ENCODE measurements at places on chromosomes 6 and 20.

DNA sequence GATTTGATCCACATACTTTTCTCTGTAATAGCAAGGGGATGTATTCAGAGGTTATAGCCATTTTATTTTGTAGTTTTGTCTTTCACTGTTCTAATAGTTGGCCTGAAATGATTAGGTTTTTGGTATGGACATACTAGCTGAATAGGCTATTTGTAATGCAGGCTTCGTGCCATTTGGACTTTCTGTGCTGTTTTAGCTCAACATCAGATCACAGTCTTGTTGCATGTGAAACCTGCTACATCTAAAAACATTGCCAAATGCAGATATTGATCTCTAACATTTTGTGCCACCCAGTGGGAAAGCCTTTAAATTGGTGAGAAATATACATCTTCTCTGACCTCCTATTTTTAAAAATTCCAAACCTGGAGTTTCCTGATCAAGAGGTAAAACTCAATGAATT is 157.5 kb upstream of the SCGN start:
- no peak for DNase-seq

DNA sequence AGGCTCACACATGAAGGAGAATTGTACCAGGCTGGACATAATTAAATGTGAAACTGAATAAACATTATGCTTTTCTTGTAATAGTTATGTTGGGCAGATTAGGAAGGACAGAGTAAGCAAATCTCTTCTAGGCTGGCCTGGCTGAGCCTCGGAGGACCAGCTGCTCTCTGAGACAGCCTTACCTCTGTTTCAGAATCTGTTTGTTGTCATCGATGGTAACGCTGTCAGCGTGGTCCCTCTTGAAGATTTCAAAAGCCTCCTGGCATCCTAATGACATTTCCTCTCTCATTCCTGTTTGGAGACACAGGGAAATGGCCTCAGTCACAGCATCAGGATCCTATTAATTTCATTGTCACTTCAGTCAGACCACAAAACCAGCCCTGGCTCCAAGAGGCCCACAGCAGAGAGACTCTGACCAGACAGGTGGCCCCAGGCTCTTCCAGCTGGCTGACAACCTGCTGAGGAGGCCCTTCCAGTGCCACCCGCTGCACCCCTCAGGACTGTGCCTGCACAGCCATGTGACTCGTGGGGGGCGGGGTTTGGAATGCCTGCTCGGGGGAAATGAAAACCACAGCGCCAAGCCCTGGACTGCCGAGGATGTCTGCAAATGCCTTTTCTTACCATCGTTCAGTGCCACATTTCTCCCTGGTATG is 108.5 kb upstream of the KCNK16 start:
- DNase-seq, result no peak

GRCh38 chr6:170461556-170462365 is 91.3 kb downstream of the PSMB1 start:
- no peak for DNase-seq

DNA sequence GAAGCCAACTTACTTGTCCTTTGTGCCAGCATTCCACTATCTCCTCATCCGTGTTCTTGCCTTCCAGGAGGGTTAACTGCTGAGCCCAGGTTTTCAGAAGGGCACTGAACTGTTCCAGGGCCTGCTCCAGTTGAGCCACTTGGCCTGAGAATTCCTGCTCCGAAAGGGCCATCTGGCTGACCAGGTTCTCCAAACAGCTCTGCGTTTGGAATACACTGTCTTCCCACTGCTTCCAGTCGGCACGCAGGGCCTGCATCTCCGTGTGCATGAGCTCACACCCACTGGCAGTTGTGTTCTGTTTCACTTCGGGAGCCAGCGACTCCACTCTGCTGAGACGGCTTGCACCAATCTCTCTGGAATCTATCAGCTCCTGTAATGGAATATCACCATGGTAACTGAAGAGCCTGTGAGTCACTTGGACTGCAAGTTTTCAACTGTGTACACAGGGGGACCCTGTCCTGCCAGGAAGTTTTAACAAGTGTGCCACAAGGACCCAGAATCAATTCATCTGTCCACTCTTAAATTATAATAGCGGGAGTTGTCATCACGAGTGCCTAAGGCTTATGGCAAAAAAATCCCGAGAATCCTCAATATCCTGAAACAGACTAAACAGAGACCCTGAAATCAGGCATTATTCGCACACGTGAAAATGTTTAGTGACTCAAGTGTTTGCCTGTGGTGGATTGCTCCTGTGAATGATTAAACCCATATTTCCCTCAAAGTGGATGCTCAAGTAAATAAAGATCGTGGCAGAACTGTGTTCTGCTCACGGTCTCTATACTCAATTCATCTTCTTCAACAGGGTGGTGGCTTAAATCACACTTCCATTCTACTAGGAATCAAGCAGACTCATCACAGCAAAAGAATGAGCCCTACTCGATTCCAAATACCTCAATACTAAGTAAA is 255.9 kb downstream of the SYNE1 start:
- DNase-seq, result peak; percentile 97

DNA sequence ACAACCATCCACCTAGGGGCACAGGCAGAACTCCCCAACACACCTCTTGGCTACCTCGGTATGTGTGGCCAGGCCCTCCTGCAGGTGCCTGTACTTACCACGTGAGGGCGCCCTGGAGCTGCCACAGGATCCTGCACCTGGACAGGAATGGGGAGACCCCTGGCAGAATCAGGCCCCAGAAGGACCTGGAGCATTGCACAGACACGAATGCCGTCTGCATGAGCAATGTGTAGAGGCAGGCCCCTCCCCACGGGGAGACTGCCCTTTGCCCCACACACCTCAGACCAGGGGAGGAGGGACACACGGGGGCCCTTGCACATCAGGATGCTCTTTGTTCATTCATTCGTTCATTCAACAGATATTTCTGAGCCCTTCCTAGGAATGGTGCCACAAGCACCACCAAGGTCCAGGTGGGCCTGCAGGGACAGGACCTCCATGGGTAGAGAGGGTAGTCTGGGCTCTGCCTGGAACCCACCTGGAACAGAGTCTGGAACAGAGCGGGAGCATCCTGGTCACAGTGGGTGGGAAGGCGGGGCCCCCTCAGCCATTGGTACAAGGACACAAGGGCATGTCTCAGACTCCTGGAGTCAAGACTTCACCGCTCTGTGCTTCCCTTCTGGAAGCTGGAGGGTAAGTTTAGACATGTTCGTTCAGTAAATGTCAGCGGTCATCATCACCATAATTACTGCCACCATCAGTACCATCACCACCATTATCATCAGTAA is 32.3 kb downstream of the YTHDF1 start:
- no peak for DNase-seq

DNA sequence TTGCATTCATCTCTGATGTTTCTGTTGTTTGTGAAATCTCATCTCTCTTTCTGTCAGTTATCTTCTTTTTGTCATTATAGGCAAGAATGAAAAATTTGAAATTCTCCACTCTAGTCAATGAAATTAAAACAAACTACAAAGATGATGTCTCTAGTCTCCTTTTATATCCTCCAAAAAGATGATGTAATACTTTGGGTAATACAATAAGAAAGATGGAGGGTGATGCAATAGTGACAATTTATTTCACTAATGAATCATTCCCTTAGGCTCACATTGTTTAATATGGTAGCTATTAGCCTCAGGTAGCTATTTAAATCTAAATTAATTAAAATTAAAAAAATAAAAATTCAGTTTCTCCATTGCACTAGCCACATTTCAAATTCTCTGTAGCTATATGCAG is 145.4 kb downstream of the UST start:
- no peak for DNase-seq

GRCh38 chr6:100479179-100480035 is 14.7 kb upstream of the SIM1 start:
- no peak for DNase-seq

DNA sequence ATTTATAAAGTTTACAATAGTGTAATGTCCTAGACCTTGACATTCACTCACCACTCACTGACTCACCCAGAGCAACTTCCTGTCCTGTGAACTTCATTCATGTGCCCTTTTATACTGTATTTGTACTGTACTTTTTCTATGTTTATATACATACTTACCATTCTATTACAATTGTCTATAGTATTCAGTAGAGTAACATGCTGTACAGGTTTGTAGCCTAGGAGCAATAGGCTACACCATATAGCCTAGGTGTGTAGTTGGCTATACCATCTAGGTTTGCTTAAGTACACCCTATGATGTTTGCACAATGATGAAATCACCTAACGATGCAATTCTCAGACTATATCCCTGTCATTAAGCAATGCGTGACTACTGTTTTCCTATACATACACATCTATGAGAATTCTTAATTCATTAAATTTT is 17.5 kb downstream of the EDEM2 start:
- no peak for DNase-seq

GRCh38 chr20:43839793-43840199 is 74.9 kb upstream of the TOX2 start:
- no peak for DNase-seq

DNA sequence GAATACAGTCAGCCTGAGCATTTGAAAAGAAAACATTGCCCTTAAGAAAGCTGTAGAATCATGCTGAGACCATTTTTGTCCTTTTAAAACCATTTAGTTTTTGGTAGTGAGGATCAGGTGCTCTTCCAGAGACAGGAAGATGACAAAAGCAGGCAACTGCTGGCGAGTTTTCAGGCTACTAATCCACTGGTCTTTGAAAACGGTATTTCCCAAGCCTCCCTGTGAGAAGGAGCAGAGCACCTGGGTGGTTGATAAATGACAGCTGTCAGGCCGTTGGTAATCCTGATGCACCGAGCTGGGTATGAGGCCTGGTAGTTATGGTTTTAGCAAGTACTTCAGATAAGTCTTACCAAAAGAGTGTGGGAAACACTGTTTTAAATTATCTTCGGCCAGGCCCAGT is 10.1 kb upstream of the SEC63 start:
- no peak for DNase-seq

- DNase-seq, result no peak
Measured at GRCh38 chr6:37143585-37143984, 26.4 kb upstream of the PIM1 start.

DNA sequence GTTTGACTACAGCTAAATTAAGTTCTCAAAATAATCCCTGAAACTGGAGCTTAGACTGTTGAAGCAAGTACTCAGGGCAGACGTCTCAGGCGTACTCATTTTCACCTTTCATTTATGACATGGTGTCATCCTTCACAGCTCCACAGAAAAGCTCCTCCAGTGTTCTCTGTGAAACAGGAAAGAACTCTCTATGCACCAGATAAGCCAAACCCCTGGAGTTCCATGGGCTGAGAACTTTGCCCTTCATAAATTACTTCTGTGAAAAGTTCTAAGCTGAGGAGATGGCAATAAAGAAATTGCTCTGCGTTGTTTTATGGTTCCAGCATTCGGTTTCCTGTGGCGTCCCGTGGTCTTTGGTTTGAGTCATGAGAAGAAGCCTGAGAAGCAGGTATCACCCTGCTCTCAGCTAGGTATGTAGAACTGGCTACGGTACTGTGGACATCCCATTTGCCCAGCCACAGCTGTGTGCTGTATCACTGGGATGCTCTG is 20.2 kb upstream of the RREB1 start:
- no peak for DNase-seq

DNA sequence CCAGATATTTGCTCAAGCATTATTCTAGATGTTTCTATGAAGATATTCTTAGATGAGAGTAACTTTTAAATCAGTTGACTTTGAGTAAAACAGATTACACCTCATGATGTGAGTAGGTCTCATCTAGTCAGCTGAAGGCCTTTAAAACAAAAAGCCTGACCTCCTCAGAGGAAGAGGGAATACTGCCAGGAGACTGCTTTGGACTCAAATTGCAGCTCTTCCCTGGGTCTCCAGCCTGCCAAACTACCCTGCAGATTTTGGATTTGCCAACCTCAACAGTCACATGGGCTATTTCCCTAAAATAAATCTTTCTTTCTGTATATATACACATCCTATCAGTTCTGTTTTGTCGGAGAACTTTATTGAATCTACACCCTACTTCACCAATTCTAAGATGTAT is 182.5 kb upstream of the TENT5A start:
- DNase-seq, result no peak

GRCh38 chr20:40050596-40050995 is 638.4 kb downstream of the MAFB start:
- DNase-seq, result no peak

GRCh38 chr20:45917790-45918141 is 5.8 kb upstream of the PLTP start:
- no peak for DNase-seq

GRCh38 chr20:36405255-36405654 is 99.1 kb downstream of the DLGAP4 start:
- no peak for DNase-seq

DNA sequence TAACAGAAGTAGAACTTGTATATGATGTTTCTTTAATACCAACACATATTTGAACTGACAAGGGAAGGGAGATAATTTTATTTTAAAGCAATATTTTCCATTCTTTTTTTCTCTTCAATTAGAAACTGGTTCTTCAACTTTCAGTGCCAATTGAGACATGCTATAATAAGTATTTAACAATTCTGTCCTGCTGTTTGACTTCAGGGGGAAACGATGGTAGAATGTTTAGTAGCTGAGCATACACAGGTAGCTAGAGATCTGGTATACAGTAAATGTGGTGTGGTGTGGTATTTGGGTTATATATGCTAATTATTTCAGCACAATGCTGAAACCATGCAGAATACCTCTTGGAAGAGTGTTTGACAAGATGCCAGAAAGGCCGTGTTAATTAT is 156.9 kb downstream of the ARID1B start:
- no peak for DNase-seq

- DNase-seq, result no peak
Measured at GRCh38 chr6:161946461-161946860, 672.6 kb upstream of the AGPAT4 start.

DNA sequence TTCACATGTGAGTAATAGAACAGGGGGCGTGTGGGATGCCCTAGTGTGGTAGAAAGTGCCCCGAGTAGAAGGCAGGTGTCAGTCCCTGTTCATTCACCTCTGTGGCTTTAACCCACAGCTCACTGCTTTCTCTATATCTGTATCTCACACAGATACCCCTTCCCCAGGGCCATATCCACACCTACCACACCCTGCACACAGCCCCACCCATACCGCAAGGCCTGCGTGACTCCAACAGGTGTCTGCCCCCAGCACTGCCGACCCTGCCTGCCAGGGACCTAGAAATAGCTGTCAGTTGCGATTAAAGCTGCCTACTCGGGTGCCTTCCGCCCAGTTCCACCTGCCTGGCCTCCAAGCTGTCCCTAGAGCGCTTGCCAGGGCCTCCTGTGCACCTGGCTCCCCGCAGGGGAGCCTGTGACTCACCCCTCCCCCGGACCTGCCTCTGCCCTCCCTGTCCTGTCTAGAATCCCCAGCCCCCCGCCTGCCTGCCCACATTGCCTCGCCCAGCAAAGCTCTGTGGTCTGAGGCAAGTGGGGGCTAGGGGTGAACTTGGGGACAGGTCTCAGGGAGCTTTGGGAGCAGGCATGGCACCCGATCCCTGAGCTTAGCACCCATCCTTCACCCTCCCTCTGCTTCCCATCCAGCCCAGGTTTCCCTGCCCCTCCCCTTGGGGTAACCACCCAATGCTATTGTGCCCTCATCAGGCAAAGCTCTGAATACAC is 38.3 kb upstream of the ID1 start:
- DNase-seq, result no peak

DNA sequence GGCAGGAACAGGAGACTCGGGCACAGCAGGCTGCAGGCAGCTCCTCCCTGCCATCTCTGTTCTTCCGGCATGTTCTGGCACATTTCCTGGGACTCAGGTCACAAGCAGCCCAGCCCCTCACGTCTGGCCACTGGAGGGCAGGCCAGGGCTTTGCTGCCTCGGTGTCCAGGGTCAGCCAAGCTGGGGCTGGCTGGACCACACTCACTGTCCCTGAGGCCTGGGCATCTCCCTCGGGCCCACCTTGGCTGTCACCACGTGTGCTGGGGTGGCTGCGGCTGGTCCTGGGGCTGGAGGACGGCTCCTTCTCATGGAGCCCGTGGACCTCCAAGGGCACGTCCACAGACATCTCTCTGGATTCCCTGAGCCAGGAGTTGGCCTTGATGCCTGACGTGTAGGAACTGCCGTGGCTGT is 18.5 kb downstream of the FRMD1 start:
- no peak for DNase-seq

Measured in fibroblast of skin of left biceps (primary cell).